ENCODE measurements at places on chromosomes 7 and 10. TPM values are rescaled to one million over a fixed set of nuclear protein-coding genes. Genes with fewer than 3 reads are reported as not detected.
A peak's percentile ranks its signal among the peaks of the same experiment; 100 is the strongest.

- H3K4me3 ChIP-seq, result no peak overlapping the region
- no peaks in the 10 kb centered on the region for H3K27me3 ChIP-seq
Observed at GRCh38 chr10:20105931-20106330, 289.7 kb downstream of the PLXDC2 start.

- no peak for DNase-seq
- peaks cover 5% of the 10 kb centered on the region for H3K4me1 ChIP-seq
- no peak overlapping the region for H3K27ac ChIP-seq
Observed at GRCh38 chr10:114729103-114729659, 71.1 kb upstream of the ABLIM1 start.

DNA sequence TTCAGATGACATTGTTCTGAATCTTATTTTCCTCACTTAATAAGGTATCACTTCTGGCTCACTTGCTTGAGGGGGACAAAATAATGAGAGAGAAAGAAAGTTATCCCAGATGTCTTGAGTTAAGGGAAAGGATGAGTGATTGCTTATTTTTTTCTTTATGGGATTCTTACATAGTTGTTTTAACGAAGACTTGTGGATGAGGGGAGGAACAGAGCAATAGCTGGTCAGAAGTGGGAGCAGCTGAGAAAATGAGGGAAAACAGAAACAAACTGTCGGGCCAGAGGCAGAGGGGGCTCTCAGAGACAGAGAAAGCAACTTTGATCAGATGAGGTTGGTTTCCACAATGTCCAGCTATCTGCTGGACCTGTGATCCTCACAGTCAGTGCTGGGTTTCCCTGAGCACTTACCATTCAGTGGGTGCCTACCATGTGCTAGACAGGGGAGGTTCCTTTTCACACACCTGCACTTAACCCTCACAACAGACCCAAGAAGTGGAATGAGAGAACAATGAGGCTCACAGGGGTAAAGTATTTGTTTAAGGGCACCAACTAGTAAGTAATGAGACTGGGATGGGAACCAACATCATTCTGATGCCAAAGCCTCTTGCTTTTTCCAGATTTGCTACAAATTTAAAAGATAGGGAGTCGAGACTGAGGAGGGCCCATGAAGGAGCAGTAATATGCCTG lies 64.2 kb downstream of the BICC1 start:
- DNase-seq, result no peak
- H3K4me1 ChIP-seq, result no peaks in the 10 kb centered on the region
- no peak overlapping the region for H3K27ac ChIP-seq
- H3K36me3 ChIP-seq, result no peaks in the 10 kb centered on the region
- no peak overlapping the region for H3K4me3 ChIP-seq

- H3K4me3 ChIP-seq, result peak overlapping the region; percentile 35
- DNase-seq, result no peak
- no peaks in the 10 kb centered on the region for H3K36me3 ChIP-seq
- no peak overlapping the region for H3K27ac ChIP-seq
- no peaks in the 10 kb centered on the region for H3K4me1 ChIP-seq
Observed at GRCh38 chr10:43229208-43230061, 37.4 kb downstream of the RASGEF1A start.

DNA sequence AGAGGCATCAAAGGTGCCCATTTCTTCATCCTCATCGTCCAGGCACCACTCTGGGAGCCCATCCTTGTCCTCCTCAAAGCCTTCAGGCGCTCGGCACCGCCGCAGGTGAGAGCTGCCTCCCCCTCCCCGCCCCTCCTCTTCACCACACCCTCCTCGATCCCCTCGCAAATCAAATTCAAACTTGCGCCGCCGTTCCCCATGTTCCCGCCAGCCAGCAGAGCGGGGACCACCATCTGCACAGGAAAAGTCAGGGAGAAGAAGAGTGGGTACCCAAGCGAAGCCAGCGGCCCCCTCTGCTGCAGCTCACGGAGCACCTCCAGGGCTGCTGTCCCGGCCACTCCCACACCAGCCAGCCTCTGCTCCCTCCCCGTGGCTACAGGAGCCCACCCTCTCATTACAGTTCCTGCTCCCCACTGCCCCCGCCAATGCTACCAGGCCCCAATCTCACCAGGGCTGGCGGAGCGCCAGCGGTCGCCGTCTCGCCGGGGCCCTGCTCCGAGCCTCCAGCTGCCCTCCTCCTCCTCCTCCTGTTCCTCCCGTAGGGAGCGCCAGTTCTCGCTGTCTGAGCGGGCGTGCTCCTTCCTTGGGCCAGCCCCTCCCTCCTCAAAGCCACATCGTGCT lies 7.7 kb downstream of the GIGYF1 start:
- H3K4me3 ChIP-seq, result no peak overlapping the region
- no peaks in the 10 kb centered on the region for H3K27me3 ChIP-seq
- H3K4me1 ChIP-seq, result peaks cover 2% of the 10 kb centered on the region
- H3K27ac ChIP-seq, result no peak overlapping the region

- no peak for DNase-seq
- peaks cover 7% of the 10 kb centered on the region for H3K36me3 ChIP-seq
- H3K4me3 ChIP-seq, result no peak overlapping the region
- H3K27me3 ChIP-seq, result no peaks in the 10 kb centered on the region
Observed at GRCh38 chr10:60906411-60906810, 37.6 kb downstream of the RHOBTB1 start.

DNA sequence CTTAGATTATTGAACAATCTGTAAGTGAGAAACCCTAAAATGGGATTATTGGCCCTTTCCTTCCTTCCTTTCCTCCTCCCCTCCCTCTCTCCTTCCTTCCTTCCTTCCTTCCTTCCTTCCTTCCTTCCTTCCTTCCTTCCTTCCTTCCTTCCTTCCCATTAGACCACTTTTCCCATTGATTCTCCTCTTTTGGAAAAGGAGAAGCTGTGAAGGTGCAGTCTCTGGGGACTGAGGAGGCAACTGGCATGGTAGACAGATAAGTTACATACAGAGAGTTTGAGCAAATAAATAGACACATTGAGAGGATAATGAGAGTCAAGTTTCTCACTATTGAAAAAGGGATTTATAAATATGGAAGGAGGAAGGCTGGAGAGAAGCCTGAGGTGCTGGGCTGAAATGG lies 45.0 kb upstream of the CCDC7 start:
- no peak for DNase-seq
- no peaks in the 10 kb centered on the region for H3K36me3 ChIP-seq
- no peak overlapping the region for H3K4me3 ChIP-seq
- no peak overlapping the region for H3K27ac ChIP-seq

- H3K36me3 ChIP-seq, result no peaks in the 10 kb centered on the region
- H3K27me3 ChIP-seq, result peaks cover 66% of the 10 kb centered on the region
- no peak overlapping the region for H3K4me3 ChIP-seq
- no peaks in the 10 kb centered on the region for H3K4me1 ChIP-seq
Observed at GRCh38 chr10:26622891-26623290, 74.6 kb upstream of the PDSS1 start.

LDB3 gene
- total RNA-seq, result 213 TPM

STK31 gene
- total RNA-seq, result 0.04 TPM

MEOX2 gene
- total RNA-seq, result 0.25 TPM

GDF2 gene
- total RNA-seq, result 3.5 TPM

FKBP9 gene
- 81.6 TPM for total RNA-seq

TAS2R41 gene
- not detected for total RNA-seq
